NCI-H1092 (cell line): ENCODE measurements at places on chromosomes 1 and 21.
A peak's percentile ranks its signal among the peaks of the same experiment; 100 is the strongest.

GRCh38 chr1:224640587-224640986 lies 24.5 kb downstream of the CNIH3 start:
- DNase-seq = no peak

- no peak for DNase-seq
These were observed 1.9 kb downstream of the SGIP1 start for GRCh38 chr1:66535853-66536252.

GRCh38 chr1:32665915-32666314 lies 14.9 kb downstream of the RBBP4 start:
- no peak for DNase-seq

GRCh38 chr1:178938101-178938958 lies 67.5 kb upstream of the ANGPTL1 start:
- DNase-seq = no peak

DNA sequence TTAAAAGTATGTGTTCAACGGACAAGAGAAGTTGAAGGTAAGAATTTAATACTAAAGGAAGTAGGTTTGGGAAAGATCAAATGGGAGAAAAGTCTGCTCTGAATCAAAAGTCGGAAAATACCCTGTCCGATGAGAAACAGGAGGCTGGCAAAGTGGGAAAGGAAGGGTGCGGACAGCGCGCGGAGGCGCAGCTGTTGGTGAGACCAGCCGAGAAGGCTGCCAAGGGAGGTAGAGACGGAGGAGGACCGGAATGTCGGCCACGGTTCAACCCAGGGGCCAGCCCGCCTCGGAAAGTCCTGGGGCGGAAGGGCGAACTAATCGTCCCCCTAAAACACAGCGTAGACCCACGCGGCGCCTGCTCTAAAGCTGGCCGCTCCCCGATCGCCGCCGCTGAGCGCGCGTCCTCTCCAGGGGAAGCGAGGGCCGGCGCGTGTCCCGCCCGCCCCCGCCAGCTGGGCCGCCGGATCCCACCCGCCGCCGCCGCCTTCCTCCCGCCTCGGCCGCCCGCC lies 639 bp upstream of the SPATA1 start:
- DNase-seq = peak; percentile 39
